Mucosa of descending colon (tissue), 3 donors: ENCODE measurements at places on chromosomes 16 and 17. TPM values are rescaled to one million over a fixed set of nuclear protein-coding genes. Genes with fewer than 3 reads are reported as not detected.

HOXB9 gene
- total RNA-seq, result 41.5 TPM

CDRT15 gene
- not detected for total RNA-seq

ACADVL gene
- 729 TPM for total RNA-seq

HOXB13 gene
- total RNA-seq, result 12.2 TPM

SSTR5 gene
- not detected for total RNA-seq

GAS2L2 gene
- not detected for total RNA-seq

COTL1 gene
- total RNA-seq, result 52.8 TPM

NEUROD2 gene
- total RNA-seq, result not detected

SDR42E2 gene
- not detected for total RNA-seq

ALDH3A2 gene
- 129 TPM for total RNA-seq

GCSH gene
- total RNA-seq, result 18.3 TPM

KATNIP gene
- 33.9 TPM for total RNA-seq

TBC1D3B gene
- 12.9 TPM for total RNA-seq

ADAD2 gene
- 0.26 TPM for total RNA-seq

LLGL1 gene
- total RNA-seq, result 6.7 TPM

RAB26 gene
- total RNA-seq, result 28.3 TPM

NLRC3 gene
- total RNA-seq, result 1.4 TPM
